Liver (tissue), 10 donors: ENCODE measurements at places on chromosomes 7 and 10. TPM values are rescaled to one million over a fixed set of nuclear protein-coding genes. Genes with fewer than 3 reads are reported as not detected.

GRCh38 chr7:119392-120163 is 72.8 kb upstream of the FAM20C start:
- peak overlapping the region; percentile 62 for H3K27ac ChIP-seq
- no peaks in the 10 kb centered on the region for H3K27me3 ChIP-seq
- peaks cover 10% of the 10 kb centered on the region for H3K4me1 ChIP-seq
- no peaks in the 10 kb centered on the region for H3K36me3 ChIP-seq
- DNase-seq: peak; percentile 33

- no peaks in the 10 kb centered on the region for H3K27me3 ChIP-seq
- no peak overlapping the region for H3K27ac ChIP-seq
- H3K4me3 ChIP-seq: no peak overlapping the region
- H3K4me1 ChIP-seq: no peaks in the 10 kb centered on the region
- DNase-seq: no peak
These were observed 120.2 kb downstream of the TEX36 start for GRCh38 chr10:125562737-125563136.

GRCh38 chr7:46150202-46150601 is 229.1 kb upstream of the IGFBP3 start:
- no peak for DNase-seq
- no peaks in the 10 kb centered on the region for H3K27me3 ChIP-seq
- H3K4me1 ChIP-seq: peaks cover 10% of the 10 kb centered on the region
- H3K36me3 ChIP-seq: no peaks in the 10 kb centered on the region

GRCh38 chr7:140885735-140886334 is 38.9 kb downstream of the BRAF start:
- no peaks in the 10 kb centered on the region for H3K4me1 ChIP-seq
- no peaks in the 10 kb centered on the region for H3K36me3 ChIP-seq
- H3K27ac ChIP-seq: no peak overlapping the region
- no peaks in the 10 kb centered on the region for H3K27me3 ChIP-seq

DNA sequence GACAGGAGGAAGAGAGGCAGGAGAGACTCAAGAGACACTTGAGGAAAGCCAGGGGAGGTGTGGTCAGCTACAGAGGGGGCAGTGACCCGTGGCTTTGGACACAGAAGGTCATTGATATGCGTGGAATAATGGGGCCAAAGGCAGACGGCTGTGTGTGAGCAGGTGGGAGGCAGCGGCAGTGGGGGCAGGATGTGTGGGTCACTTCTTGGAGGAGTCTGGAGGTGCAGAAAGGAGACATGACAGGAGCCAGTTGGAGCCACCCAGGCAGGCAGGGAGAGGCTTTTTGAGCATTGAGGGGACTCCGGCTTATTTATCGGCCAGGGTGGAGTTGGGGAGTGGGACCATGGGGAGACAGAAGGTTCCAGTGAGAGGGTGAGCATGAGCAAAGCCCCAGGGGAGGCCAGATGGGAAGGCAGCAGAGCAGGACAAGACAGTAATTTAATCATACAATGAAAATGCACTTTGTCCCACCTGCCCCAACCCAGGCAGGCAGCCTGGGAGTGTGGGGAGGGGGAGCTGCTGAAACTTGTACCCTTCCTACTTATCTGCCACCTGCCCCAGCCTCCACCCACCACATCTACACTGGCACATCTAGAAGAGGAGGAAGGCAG is 5.0 kb downstream of the LDB3 start:
- no peak for DNase-seq
- no peaks in the 10 kb centered on the region for H3K27me3 ChIP-seq
- H3K27ac ChIP-seq: no peak overlapping the region
- no peaks in the 10 kb centered on the region for H3K36me3 ChIP-seq
- no peak overlapping the region for H3K4me3 ChIP-seq

Gene DCLRE1C
- 2.8 TPM for total RNA-seq

GRCh38 chr10:95306318-95306650 is 15.5 kb upstream of the PDLIM1 start:
- no peaks in the 10 kb centered on the region for H3K27me3 ChIP-seq
- no peak overlapping the region for H3K27ac ChIP-seq
- H3K36me3 ChIP-seq: no peaks in the 10 kb centered on the region
- no peak overlapping the region for H3K4me3 ChIP-seq

Gene CHN2
- total RNA-seq: 25.4 TPM

- H3K27ac ChIP-seq: no peak overlapping the region
- no peak overlapping the region for H3K4me3 ChIP-seq
- H3K27me3 ChIP-seq: no peaks in the 10 kb centered on the region
- no peaks in the 10 kb centered on the region for H3K36me3 ChIP-seq
- H3K4me1 ChIP-seq: no peaks in the 10 kb centered on the region
- DNase-seq: no peak
These were observed 22.0 kb downstream of the SLC16A9 start for GRCh38 chr10:59687657-59688056.

Gene PTEN
- 76.6 TPM for total RNA-seq

Gene CTTNBP2
- 1.6 TPM for total RNA-seq

Gene OR2A12
- not detected for total RNA-seq

- no peak overlapping the region for H3K27ac ChIP-seq
- H3K36me3 ChIP-seq: no peaks in the 10 kb centered on the region
- no peaks in the 10 kb centered on the region for H3K4me1 ChIP-seq
- no peaks in the 10 kb centered on the region for H3K27me3 ChIP-seq
- H3K4me3 ChIP-seq: no peak overlapping the region
These were observed 1396.5 kb upstream of the CELF2 start for GRCh38 chr10:9621216-9621615.

GRCh38 chr7:121494516-121494915 is 98.4 kb upstream of the FAM3C start:
- no peaks in the 10 kb centered on the region for H3K36me3 ChIP-seq
- H3K27me3 ChIP-seq: no peaks in the 10 kb centered on the region
- no peak for DNase-seq

- H3K36me3 ChIP-seq: no peaks in the 10 kb centered on the region
- no peaks in the 10 kb centered on the region for H3K27me3 ChIP-seq
- no peak for DNase-seq
- H3K27ac ChIP-seq: no peak overlapping the region
- no peak overlapping the region for H3K4me3 ChIP-seq
- no peaks in the 10 kb centered on the region for H3K4me1 ChIP-seq
These were observed 4.2 kb downstream of the PCDH15 start for GRCh38 chr10:54796881-54797280.

DNA sequence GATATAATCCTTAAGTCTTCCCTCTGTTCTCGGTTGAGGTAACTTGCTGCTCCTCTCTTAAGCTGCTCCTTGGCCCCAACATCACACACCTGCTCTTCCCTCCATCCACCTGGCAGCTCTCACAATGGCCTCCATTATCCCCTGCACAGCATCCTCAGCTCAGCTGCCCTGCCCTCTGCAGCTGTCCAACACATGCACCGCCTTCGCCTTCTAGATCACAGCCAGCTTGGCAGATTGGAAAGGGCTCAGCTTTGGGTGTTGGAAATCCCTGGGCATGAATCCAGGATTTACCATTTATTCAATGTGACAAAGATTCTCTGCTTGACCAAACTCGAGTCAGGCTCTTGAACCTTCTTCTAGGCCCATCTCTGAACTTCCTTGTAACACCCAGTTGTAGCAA is 20.6 kb downstream of the RGR start:
- no peak overlapping the region for H3K4me3 ChIP-seq
- DNase-seq: no peak
- H3K4me1 ChIP-seq: no peaks in the 10 kb centered on the region
- H3K27me3 ChIP-seq: peaks cover 3% of the 10 kb centered on the region
- H3K27ac ChIP-seq: no peak overlapping the region
